Stimulated activated CD4-positive, alpha-beta T cell treated with anti-CD3 and anti-CD28 coated beads, TNF-alpha, amount 100 ng/mL, for 1 hour (primary cell): ENCODE measurements at places on chromosomes 2 and 18.

GRCh38 chr2:122414902-122415301 lies 659.5 kb downstream of the TSN start:
- no peak for DNase-seq

DNA sequence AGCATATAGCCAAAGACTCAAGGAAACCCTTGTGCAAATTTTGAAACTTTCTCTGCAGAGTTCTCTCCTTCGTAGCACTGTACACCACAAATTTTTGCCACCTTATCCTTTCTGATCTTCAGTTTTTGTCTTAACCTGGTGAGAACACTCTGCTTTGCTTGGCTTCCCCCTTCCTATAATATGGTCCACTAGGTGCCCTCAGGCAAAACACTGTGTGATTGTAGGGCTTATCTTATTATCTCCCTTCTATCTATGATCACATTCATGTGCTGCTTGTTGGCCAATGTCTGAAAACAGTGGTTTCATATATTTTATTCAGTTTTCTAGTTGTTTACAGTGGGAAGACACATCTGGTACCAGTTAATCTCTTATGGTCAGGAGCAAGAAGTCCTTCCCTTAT lies 111.1 kb downstream of the MTX2 start:
- DNase-seq = no peak

DNA sequence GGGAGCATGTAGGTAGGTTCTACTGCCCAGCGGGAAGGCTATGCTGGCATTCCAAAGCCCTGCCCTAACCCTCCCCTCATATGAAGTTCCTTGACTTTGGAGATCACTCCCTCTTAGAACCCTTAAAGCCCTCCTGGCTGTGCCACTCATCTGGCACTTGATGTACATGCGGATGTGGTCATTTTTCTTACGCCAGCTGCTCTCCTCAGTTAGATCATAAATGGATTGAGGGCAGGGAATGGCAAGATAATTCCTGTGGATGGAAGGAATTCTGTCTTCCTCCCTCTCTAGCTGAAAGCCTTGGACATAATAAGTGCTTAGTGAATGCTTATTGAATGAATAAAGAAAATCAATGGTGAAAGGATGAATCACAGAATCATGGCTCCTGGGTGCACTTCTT lies 51.6 kb downstream of the SLC4A3 start:
- DNase-seq = no peak

DNA sequence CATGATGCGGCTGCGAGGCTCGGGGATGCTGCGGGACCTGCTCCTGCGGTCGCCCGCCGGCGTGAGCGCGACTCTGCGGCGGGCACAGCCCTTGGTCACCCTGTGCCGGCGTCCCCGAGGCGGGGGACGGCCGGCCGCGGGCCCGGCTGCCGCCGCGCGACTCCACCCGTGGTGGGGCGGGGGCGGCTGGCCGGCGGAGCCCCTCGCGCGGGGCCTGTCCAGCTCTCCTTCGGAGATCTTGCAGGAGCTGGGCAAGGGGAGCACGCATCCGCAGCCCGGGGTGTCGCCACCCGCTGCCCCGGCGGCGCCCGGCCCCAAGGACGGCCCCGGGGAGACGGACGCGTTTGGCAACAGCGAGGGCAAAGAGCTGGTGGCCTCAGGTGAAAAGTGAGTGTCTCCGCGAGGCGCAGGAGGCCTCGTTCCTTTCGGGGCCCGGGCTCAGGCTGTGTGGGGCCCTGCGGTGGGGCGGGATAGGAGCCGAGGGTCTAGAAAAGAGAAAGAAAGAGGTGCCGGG lies 520 bp downstream of the GLS start:
- DNase-seq = no peak

DNA sequence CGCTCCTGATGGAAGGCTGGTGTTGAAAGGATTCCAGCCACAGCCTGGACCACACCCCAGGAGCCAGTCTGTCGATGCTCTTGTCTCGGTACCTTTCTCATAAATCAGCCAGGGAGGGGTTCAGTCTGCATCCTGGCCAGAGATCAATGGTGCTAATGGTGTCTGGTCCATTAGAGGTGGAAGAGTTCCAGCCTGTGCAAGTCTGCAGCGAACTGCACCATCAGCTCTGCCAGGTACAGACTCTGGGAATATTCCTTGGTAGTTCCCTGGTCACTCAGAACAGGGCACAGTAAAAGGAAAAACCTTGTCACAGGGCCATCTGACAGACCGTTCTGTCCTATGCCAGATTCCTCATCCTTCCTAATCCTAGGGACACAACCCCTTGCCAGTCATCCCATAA lies 164.3 kb downstream of the MTCL1 start:
- DNase-seq = no peak

DNA sequence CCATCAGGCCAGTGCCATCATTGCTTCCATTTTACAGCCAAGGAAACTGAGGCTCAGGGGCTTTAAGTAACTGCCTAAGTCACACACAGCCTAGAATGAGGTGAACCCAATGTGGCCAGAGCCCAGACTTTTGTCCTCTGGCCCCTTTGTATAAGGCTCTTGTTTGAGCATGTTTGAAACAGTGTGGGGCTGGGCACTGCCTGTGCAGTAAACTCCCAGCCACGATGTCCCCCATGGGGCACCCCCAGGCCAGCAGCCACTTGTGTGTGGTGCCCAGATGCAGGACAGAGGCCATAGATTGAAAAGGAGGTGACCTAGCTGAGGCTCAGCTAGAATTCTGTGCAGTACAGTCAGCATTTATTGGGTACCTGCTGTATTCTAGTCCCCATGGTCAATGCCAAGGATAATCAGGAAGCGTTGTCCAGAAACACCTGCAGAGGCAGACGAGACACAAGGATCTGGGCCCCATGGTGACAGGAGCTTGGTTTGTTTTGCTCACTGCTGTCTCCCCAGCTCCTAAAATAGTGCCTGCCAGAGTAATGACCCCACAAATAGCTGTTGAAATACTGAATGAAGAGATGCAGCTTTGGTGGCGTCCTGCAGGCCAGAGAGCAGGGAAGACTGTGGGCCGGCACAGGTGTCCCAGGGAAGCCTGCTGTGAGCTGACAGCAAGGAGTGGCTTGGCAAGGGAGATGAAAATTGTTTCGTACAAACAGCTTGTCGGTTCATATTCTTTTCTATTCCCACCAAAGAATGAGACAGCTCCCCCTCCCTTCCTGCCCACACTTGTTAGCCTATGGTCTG lies 160.7 kb downstream of the LDLRAD4 start:
- DNase-seq = no peak

DNA sequence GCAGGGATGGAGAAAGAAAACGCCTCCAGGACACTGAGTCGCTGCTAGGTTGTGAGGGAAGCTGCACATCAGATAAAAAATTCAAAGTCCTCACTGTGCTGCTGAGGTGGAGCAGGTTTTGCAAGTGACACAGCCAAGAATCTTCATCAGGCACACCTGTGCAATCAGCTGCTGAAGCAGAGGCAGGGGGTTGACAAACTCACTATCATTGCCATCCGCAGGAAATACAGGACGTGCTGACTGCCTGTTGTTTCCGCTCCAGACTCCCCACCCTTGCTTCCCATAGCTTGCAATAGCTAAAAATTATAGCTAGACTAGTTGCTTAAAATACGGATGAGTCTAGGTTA lies 147.8 kb upstream of the FHL2 start:
- no peak for DNase-seq

DNA sequence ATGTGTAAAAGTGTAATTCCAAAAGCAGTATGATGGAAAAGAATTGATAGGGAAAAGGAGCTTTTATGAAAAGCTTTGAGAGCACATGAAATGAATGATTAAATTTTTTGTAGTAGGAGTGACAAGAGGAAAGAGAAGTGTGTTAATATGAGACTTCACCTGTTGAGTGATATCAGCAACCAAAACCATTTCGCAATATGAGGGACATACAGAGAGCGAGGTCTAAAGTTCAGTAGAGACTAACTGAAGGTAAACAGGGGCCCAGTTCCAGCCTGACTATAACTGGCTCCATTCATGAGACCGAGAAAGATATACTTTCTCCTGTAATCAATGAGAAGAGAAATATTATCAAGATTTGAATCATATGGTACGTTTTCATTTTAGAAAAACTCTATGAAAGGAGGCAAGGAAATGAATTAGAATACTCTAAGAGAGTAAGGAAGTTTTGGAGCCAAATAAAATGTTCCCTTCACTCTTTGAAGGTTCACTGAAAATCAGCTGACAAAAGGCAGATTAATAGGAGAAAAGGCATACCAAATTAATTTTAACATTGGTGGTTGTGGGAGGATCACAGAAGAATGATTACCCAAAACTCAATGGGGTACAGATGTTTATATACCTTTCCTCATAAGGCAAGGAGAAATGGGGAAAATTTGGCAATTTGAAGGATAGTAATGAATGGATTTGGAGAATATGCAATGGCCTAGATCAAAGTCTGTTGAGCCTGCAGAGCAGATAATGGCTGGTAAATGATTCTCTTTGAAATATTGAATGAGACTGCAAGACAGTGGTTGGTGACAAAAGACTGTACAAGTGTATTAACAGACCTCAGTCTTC lies 932.2 kb downstream of the TDRD15 start:
- no peak for DNase-seq

GRCh38 chr18:54284535-54284934 lies 15.2 kb downstream of the POLI start:
- no peak for DNase-seq

GRCh38 chr2:216222650-216223352 lies 113.7 kb downstream of the XRCC5 start:
- no peak for DNase-seq

- DNase-seq = no peak
Measured at GRCh38 chr18:2662990-2663389, 7.5 kb downstream of the SMCHD1 start.

GRCh38 chr2:38214209-38214717 lies 138.3 kb upstream of the CYP1B1 start:
- DNase-seq = no peak

DNA sequence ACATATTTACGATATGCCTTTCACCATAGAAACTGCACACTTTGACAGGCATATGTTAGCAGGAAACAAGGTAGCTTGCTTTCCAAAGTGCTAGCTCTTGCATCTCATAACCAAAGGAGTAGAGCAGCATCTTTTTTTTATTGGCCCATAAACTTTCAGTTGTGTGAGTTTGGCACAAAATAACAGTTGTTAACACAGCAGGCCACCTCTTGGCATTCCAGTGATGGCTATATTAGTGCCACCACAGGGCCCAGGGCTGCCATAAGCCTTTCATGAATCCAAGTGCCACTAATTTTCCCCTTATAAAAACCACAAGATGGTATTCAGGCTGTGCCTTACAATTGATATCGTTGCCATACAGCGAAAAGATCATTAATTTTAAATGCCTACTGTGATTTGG lies 40.3 kb upstream of the KLF7 start:
- DNase-seq = no peak

- no peak for DNase-seq
Measured at GRCh38 chr2:10276481-10277292, 26.0 kb upstream of the HPCAL1 start.

- no peak for DNase-seq
Measured at GRCh38 chr2:130898553-130898952, 61.8 kb downstream of the ARHGEF4 start.

GRCh38 chr2:905833-906140 lies 44.9 kb upstream of the SNTG2 start:
- DNase-seq = no peak

DNA sequence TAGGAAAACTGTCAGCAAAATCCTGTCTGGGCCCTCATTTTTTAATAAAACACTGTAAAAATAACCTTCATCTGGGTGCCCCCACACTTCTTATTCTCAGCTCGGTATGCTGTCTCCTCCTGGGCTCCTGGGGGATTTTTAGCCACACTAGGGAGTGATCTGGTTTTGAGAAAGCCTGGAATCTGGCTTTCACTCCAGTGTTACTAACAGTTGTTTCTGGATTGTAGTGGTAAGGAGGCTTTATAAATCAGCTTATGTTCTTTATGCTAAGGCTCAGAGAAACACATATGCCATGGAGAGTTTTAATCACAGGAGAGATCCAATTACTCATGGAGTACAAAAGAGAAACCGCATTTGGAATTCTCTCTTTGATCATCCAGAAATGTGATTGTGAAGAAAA lies 744.3 kb upstream of the SOX11 start:
- DNase-seq = no peak

DNA sequence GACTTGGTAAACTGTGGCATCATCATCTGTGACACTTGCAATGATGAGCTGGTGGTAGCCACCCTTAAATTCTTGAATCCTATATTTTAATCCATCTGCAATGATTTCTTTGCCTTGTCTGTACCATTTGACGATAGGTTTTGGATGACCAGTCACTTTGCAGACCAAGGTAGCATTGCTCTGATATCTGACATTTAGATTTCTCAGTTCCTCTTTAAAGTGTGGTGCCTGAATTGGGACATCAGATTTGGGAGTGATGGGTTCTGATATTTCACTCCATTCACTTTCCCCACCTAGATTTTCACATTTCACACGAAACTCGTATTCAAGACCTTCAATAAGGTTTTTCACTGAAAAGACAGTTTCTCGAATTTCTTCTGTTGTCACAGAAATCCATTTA lies 55.8 kb downstream of the PLEKHA3 start:
- DNase-seq = no peak

GRCh38 chr2:210842896-210843295 lies 286.5 kb downstream of the CPS1 start:
- DNase-seq = no peak

GRCh38 chr18:46820863-46821262 lies 64.0 kb upstream of the ST8SIA5 start:
- DNase-seq = no peak

DNA sequence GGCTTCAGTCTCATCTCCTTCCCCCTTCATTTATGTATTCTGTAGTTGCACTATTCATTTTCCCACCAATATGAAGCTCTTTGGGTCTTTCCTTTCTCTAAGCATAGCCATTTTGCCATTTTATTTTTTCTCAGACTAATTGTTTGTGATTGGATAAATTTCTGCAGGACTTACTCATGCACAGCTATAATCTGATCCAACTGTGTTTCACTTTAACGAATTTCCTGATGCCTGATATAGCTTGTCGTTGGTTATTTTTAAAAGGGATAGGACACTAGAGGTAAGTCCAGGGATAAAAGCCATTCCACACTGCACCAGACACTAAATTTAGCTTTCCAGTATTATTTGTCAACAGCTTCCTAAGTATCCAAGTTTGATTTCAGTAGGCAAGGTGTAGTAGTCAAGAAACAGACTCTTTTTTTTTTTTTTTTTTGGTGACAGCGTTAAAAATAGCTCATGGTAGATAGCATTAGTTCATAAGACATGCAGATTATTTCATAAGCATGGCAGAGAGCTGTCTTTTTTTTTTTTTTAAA lies 17.4 kb downstream of the ASB18 start:
- no peak for DNase-seq
